ENCODE measurements at places on chromosomes 1 and 21.

DNA sequence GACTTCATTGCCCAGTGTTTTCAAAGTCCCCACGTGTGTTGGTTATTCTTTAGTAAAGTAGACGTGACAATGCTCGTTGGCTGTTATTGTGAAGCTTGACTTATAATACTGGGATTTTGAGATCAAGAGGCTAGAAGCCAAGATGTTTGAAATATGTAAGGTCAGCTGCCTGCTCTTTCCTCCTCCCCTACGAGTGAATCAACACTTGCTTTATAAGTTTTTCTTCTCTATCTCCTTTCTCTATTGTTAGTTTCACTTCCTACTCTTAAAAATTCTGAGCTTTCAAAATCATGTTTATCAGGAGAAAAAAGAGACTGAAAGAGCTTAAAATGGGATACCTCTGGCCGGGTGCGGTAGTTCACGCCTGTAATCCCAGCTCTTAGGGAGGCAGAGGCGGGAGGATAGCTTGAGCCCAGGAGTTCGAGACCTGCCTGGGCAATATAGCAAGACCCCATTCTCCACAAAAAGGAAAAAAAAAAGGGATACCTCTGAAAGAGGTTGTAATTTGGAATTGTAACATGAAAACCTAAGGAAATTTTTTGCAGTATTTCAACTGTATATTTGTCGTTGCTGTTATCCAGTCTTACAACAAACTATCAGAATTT, 72.0 kb downstream of the EPB41 start:
- DNase-seq, result no peak

- DNase-seq, result no peak
Observed at GRCh38 chr1:4972761-4973320, 318.4 kb downstream of the AJAP1 start.

- peak; percentile 64 for DNase-seq
Observed at GRCh38 chr1:22641906-22642636, 1.4 kb upstream of the C1QC start.

DNA sequence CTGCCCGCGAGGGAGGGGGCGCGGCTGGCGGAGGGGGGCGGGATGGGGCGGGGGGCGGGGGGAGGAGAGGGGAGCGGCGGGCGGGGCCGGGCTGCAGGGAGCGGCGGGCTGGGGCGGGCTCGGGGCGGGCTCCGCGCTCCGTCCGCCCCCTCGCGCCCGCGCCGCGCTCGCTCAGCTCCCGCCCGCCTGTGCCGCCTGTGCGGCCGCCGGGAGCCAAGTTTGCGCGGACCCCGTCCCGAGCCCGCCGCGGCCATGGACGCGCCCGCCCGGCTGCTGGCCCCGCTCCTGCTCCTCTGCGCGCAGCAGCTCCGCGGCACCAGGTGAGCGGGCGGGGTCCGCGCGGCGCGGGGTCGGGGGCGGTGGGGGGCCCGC, at the start of gene GABRD:
GABRD (plus strand) TSS at position 174 of the 372 bp plus-strand sequence; CDS start at position 253, 79 bp downstream.
- peak; percentile 83 for DNase-seq

DNA sequence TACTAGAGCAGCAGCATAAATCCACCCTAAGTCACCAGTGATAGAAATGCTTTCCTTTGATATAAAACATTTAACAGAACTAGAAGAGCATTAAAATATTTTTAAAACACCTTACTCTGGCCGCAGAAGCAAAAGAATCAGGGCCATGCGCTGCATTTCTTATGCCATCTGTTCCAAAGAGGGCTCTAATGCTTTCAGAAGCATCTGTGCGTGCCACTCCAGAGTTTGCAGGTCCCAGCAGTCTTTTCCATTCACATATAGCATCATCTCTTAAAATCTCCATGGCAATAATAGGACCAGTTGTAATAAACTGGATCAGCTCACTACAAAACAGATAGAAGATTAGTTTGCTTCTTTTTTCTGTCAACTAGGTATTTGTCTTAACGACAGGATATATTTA, 69.2 kb downstream of the NME7 start:
- no peak for DNase-seq

DNA sequence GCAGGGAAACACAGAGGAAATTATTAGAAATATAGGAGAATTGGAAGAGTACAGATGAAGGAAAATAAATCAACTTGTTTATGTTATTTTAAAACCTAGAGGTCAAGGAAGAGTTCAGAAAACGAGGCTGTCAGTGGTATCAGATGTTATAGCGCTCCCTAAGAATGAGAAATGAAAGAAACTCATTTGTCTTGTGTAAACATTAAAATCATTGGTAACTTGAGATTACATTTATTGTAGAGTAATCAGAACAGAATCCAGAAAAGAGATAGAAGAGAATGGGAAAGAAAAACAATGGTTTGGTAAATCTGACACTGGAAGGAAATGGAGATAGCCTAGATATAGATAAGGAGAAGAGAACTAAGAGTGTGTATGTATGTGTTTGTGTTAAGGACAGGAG, 106.4 kb downstream of the ATF6 start:
- DNase-seq, result no peak

GRCh38 chr1:223748405-223748772, 36.0 kb downstream of the CAPN2 start:
- DNase-seq, result no peak

DNA sequence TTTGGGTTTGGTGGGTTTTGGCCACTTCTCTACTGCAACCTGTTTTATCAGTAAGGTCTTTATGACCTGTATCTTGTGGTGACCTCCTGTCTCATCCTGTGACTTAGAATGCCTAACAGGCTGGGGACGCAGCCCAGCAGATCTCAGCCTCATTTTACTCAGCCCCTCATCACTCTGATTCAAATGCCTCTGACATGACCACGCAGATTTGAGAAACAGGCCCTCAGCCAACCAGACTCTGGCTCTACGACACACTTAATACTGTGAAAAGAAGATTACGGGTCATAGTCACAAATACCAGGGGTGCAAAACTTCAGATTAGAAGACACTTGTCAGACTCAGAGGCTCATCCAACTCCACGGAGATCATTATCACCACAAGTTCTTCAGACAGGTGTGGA, 28.3 kb upstream of the KIF26B start:
- DNase-seq, result no peak

- no peak for DNase-seq
Observed at GRCh38 chr1:119531606-119532323, 24.8 kb downstream of the HSD3B1 start.

- DNase-seq, result no peak
Observed at GRCh38 chr1:17665950-17666720, 89.0 kb upstream of the ACTL8 start.

GRCh38 chr1:19528438-19528837, 43.1 kb upstream of the CAPZB start:
- DNase-seq, result no peak

- DNase-seq, result no peak
Observed at GRCh38 chr1:198449727-198450433, 90.6 kb downstream of the ATP6V1G3 start.

DNA sequence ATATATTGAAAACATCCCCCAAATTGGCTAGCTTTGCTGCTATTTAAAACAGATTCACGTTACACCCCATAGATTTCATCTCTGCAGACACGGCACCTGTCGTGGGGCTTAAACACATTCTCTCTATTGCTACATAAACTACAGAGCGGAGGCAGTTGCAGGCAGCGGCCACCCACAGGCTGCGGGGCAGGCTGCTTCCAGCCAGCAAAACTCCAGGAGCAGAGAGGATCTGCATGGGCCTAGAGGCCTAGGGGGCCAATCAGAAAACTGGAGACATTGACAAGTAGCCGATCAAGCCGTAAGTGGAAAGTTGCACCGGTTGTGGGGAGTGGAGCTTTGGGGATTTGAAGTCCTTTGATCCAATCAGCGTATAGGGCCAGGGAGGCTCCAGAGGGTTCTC, 129.0 kb upstream of the KLHDC7A start:
- DNase-seq, result no peak

DNA sequence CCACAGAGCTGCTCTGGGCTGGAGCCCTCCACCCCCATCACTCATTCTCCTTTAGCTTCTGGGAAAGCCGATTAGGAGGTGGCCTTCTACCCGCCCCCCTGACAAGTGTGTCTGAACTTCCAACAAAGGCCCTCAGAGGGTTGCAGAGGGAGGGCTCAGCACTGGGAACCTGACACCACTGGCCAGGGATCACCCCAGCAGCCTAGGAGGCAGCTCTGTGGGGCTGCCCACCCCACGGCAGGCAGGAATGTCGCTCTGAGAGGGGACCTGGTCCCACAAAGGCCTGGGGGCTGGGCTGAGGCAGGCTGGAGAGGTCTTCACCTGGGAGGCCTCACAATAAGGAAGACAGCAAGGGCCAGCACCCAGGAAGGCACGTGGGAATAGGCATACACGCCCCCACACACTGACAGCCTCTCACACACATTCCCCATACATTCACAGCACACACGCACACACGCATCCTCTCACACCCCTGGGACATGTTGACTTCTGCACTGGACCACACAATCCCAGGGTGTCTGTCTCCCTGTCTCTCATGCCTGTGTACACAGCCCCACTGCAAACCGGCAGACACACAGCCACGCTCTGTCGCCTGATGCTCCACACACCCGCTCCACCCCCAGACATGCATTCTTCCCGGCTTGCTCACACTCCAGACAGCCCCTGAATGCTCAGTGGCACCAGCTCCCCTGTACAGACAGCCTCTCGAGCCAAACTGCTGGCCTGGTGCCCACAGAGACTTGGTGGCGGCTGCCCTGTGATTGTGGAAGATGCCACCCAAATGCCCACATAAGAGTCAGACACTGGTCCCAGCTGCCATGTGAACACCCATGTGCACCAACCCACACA, 30.7 kb downstream of the DMBX1 start:
- peak; percentile 63 for DNase-seq

GRCh38 chr21:45749974-45750373, 106.4 kb downstream of the PCBP3 start:
- no peak for DNase-seq

DNA sequence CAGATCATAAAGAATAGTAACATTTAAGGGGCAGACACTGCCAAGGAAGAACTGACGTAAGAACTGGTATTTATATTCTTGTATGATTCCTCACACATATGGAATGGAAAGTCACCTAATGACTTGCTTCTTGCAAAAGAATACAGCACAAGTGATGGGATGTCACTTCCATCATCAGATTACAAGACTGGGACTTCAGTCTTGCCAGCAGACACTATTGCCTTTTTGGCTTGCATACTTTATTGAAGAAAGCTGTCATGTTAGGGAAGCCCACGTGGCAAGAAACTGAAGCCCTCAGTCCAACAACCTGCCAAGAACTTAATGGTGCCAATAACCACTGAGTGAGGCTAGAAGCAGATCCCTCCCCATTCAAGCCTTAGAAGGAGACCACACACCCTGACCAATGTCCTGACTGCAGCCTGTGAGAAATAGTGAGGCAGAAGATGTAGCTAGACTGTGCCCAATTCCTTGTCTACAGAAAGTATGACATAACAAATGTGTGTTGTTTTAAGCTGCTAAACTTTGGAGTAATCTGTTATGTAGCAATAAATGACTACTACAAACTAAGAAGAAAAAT, 12.0 kb downstream of the EGLN1 start:
- no peak for DNase-seq

GRCh38 chr21:46173573-46173972, 10.7 kb downstream of the SPATC1L start:
- no peak for DNase-seq

- no peak for DNase-seq
Observed at GRCh38 chr21:22758478-22758877, 1760.3 kb downstream of the NCAM2 start.

DNA sequence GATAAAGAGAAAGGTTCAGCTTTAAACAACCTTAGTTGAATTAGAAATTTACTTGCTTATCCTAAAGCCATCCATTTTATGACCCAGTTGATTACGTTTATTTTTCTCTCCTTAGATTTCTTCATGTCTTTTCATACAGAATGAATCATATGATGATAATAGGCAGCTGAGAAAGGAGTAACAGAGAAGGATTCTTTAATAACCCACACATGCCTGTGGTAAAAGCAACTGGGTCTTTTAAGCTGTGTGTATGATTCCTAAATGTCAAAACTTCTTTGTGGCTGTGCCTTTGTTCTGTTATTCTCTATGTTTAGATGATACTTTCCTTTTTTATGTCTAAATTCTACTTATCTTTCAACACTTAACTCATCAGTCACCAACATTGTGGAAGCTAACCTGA, 626.5 kb downstream of the NCAM2 start:
- no peak for DNase-seq

DNA sequence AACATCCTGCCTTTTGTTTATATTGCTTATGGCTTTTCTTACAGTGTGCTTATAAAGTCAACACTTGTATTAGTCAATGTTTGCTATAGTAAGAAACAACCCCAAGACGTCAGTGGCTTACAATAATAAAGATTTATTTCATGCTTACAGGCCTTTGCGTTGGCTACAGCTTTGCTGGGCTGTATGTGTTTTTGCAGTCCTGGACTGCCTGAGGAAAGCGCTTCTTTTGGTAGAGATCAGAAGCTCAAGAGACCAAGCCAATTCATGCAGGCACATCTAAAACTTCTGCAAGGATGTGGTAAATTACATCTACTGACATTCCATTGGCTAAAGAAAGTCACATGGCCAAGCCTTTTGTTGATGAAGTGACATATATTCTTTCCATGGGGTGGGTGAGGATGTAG, 17.5 kb upstream of the PRKAA2 start:
- DNase-seq, result no peak

- DNase-seq, result no peak
Observed at GRCh38 chr1:5376538-5377247, 615.5 kb downstream of the NPHP4 start.

- DNase-seq, result no peak
Observed at GRCh38 chr1:112937070-112937469, 18.9 kb downstream of the SLC16A1 start.

DNA sequence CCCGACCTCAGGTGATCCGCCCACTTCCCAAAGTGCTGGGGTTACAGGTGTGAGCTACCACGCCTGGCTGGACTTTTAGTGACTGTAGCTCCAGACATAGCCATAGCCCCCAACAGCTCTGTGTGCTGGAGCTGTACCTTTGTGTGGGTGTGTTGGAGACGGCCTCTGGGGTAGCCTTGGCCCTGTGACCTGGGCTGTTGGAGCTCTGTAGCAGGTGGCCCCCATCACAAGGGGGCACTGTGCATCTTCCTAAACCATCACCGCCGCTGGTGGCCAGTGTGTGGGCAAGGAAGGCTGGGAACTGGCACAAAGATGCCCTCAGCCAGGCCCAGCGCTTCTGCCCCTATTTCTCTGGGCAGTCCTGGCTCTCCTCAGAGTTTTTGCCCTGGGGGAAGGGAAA, 38.4 kb upstream of the FOXO6 start:
- DNase-seq, result peak; percentile 62

- no peak for DNase-seq
Observed at GRCh38 chr1:27133991-27134390, 20.9 kb downstream of the SLC9A1 start.

- DNase-seq, result no peak
Observed at GRCh38 chr1:222909586-222909985, 94.7 kb downstream of the DISP1 start.

DNA sequence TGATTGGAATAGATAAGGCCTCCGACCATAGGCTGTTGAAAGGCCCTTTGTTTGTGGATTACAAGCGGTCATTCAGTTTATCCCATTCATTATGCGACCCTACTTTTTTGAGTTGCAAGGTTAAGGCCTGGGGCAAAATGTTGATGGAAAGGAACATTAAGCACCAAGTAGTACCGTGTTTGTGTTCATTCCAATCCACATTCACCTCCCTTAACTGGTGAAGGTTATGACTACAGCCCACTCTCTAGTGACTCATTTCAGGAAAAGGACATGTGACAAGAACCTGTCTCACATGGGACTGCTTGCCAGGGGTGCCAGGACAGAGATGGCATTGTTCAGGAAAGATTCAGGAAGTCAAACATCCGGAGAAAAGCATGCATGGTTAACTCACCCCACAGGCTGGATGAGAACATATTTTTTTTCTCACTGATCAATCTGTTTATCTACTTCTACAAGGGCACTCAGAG, 81.6 kb downstream of the CD58 start:
- no peak for DNase-seq

- DNase-seq, result no peak
Observed at GRCh38 chr1:32411261-32411660, 17.0 kb upstream of the BSDC1 start.

Measured in 8988T (cell line).